ENCODE measurements at places on chromosomes 6 and 20. TPM values are rescaled to one million over a fixed set of nuclear protein-coding genes. Genes with fewer than 3 reads are reported as not detected.

DNA sequence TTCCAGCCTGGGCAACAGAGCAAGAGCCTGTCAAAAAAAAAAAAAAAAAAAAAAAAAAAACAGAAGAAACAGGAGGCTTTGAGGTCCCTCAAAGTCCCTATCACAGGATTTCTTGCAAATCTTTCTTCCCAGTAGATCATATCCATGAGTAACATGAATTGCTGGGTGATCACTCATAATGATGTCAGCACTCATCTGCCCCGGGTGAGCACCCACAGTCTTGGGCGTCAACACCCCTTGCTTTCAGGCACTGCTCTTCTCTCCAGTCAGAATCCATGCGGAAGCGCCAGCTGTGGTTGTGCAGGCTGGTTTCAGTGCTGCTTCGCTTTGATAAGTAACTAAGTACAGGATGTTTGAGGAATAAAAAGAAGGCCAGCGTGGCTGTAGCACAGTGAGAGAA, 40.2 kb upstream of the INSM1 start:
- no peaks in the 10 kb centered on the region for H3K36me3 ChIP-seq
- H3K27me3 ChIP-seq, result no peaks in the 10 kb centered on the region
- DNase-seq, result no peak
- no peaks in the 10 kb centered on the region for H3K4me1 ChIP-seq

GRCh38 chr6:119224095-119224701, 125.4 kb downstream of the MAN1A1 start:
- no peaks in the 10 kb centered on the region for H3K27me3 ChIP-seq
- H3K36me3 ChIP-seq, result no peaks in the 10 kb centered on the region
- no peak for DNase-seq

GRCh38 chr6:40713002-40713719, 126.0 kb upstream of the LRFN2 start:
- H3K27me3 ChIP-seq, result no peaks in the 10 kb centered on the region
- H3K4me1 ChIP-seq, result no peaks in the 10 kb centered on the region
- no peak overlapping the region for H3K4me3 ChIP-seq
- no peaks in the 10 kb centered on the region for H3K36me3 ChIP-seq

- DNase-seq, result peak; percentile 72
- H3K27ac ChIP-seq, result no peak overlapping the region
- H3K4me1 ChIP-seq, result peaks cover 29% of the 10 kb centered on the region
- no peaks in the 10 kb centered on the region for H3K27me3 ChIP-seq
- no peak overlapping the region for H3K4me3 ChIP-seq
- H3K36me3 ChIP-seq, result peaks cover 24% of the 10 kb centered on the region
Measured at GRCh38 chr20:17654649-17655285, 27.3 kb downstream of the RRBP1 start.

DNA sequence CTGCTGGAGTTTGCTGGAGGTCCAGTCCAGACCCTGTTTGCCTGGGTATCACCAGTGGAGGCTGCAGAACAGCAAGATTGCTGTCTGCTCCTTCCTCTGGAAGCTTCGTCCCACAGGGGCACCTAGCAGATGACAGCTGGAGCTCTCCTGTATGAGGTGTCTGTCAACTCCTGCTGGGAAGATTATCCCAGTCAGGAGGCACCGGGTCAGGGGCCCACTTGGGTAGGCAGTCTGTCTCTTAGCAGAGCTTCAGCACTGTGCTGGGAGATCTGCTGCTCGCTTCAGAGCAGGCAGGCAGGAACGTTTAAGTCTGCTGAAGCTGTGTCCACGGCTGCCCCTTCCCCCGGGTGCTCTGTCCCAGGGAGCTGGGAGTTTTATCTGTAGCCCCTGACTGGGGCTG, 96.8 kb upstream of the SLC35F1 start:
- H3K27ac ChIP-seq, result no peak overlapping the region
- H3K36me3 ChIP-seq, result no peaks in the 10 kb centered on the region
- no peaks in the 10 kb centered on the region for H3K27me3 ChIP-seq

- no peak overlapping the region for H3K27ac ChIP-seq
- no peak overlapping the region for H3K4me3 ChIP-seq
- H3K36me3 ChIP-seq, result no peaks in the 10 kb centered on the region
- no peak for DNase-seq
Measured at GRCh38 chr20:11447371-11448100, 470.2 kb upstream of the BTBD3 start.

DNA sequence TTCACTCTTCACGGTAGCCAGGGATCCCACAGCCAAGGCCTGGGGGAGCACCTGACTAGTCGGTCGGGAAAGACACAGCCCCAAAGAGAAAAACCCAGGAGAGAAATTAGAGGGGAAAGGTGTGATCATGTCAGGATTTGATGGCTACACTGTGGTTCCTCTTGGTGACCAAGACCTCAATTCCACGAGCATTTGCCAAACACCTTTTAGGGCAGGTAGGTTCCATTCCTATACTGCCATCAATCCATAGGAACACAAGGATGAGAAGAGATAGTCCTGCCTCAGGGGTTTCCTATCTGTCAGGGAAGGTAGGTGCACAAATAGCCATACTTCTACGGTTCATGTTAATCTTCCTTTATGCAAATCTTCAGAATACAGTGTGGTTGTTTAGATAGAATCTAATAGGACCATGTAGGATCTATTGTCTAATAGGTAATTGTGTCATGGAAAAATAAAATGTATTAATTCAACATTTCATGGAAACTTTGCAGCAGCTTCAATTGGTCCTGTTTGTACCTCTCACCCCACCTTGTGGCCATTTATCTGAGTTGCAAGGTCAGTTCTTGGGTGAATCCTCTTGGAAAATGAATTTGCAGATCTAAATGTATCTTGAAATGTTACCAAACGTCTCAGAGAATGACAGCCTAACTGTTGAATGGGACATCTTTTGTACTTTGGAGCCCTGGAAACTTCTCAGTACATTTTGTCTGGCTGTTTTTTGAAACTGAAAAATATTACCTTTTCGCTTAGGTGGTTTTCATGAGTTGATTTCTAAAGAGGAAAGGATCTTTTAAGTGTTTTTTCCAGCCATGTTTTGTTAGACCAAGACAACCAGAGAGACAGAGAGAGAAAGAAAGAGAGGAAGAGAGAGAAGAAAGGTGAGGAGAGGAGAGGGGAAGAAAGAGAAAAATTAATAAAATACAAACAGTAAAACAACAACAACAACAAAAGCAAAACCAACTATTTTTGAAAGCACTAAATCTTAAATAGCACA, 33.7 kb upstream of the IYD start:
- H3K27ac ChIP-seq, result no peak overlapping the region
- H3K36me3 ChIP-seq, result no peaks in the 10 kb centered on the region
- no peaks in the 10 kb centered on the region for H3K27me3 ChIP-seq
- DNase-seq, result no peak

DNA sequence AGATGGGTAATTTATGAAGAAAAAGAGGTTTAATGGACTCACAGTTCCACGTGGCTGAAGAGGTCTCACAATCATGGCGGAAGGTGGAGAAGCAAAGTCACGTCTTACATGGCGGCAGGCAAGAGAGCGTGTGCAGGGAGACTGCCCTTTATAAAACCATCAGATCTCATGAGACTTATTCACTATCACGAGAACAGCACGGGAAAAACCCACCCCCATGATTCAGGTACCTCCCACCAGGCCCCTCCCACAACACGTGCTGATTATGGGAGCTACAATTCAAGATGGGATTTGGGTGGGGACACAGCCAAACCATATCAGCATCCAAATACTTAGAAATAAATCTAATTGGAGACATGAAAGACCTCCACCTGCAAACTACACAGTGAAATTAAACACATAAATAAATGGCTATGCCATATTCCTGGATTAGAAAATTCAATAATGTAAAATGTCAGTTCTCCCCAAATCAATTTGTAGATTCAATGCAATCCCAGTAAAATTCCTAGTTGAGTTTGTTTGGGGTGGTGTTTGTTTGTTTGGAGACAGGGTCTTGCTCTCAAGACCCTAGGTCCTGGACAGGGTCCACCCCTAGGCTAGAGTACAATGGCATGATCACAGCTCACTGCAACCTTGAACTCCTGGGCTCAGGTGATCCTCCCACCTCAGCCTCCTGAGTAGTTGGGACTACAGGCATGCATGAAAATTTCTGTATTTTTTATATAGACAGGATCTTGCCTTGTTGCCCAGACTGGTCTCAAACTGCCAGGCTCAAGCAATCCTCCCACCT, 101.6 kb downstream of the TAF4 start:
- peaks cover 36% of the 10 kb centered on the region for H3K27me3 ChIP-seq
- H3K4me3 ChIP-seq, result no peak overlapping the region
- DNase-seq, result no peak

GRCh38 chr6:51090343-51090742, 271.7 kb downstream of the TFAP2B start:
- H3K4me3 ChIP-seq, result no peak overlapping the region
- no peaks in the 10 kb centered on the region for H3K4me1 ChIP-seq
- no peaks in the 10 kb centered on the region for H3K27me3 ChIP-seq
- no peak for DNase-seq
- no peaks in the 10 kb centered on the region for H3K36me3 ChIP-seq

DNA sequence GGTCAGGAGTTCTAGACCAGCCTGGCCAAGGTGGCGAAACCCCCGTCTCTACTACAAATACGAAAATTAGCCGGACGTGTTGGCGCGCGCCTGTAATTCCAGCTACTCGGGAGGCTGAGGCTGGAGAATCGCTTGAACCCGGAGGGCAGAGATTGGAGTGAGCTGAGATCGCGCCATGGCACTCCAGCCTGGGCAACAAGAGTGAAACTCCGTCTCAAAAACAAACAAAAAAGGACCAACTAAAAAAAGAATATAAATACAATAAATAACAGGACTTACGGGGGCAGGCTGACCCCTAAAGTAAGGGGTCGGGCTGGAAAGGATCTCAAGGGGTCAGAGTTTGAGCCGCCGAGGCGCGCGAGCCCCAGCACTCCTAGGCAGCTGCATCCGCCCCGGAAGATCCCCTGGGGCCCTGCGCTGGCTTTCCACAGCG, 509 bp upstream of the TPD52L2 start:
- peak overlapping the region; percentile 99 for H3K27ac ChIP-seq
- no peak for DNase-seq
- peaks cover 31% of the 10 kb centered on the region for H3K36me3 ChIP-seq

DNA sequence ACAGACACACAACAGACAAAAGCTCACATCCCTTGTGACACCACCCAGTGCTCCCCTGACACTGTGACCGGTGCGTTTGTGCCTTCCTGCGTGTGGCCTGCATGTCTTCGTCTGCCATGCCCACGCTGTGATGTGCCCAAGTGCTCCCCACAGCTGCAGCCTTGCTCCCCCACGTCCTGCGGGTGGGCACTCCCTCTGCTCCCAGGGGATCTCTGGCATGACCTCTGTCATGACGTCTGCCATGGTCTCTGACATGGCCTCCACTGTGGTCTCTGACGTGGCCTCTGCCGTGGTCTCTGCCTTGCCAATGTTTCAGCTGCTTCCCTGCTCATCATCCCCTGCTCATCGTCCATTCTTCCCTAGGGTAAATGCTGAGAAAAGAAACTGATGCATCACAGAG, 200.9 kb downstream of the DLL1 start:
- H3K4me3 ChIP-seq, result no peak overlapping the region
- no peaks in the 10 kb centered on the region for H3K4me1 ChIP-seq
- DNase-seq, result peak; percentile 44
- no peaks in the 10 kb centered on the region for H3K27me3 ChIP-seq
- no peak overlapping the region for H3K27ac ChIP-seq

DNA sequence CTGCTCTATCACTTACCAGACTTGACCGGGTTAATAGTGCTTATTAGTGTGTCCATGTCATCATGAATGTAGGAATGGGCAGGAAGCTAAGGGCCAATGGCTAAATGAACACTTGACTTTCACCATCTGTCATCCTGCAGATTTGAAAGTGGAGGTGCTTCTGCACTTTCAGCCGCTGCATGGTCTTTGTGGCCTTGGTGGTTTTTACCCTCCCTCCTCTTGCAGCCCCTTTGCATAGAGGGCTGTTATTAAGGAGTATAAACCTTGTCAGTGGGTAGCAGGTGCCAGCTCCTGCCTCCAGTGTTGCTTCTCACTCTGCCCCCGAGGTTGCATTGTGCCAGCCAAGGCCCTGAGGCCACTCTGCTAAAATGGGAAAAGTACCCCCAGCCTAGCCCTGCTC, 122.2 kb upstream of the TNFAIP3 start:
- H3K27me3 ChIP-seq, result no peaks in the 10 kb centered on the region
- no peak overlapping the region for H3K4me3 ChIP-seq
- no peak overlapping the region for H3K27ac ChIP-seq
- DNase-seq, result no peak
- no peaks in the 10 kb centered on the region for H3K36me3 ChIP-seq

- H3K36me3 ChIP-seq, result no peaks in the 10 kb centered on the region
- H3K4me3 ChIP-seq, result no peak overlapping the region
- DNase-seq, result no peak
- peaks cover 15% of the 10 kb centered on the region for H3K4me1 ChIP-seq
Measured at GRCh38 chr6:10520468-10520867, 683 bp upstream of the GCNT2 start.

- peak overlapping the region; percentile 98 for H3K4me3 ChIP-seq
- DNase-seq, result no peak
- H3K36me3 ChIP-seq, result no peaks in the 10 kb centered on the region
- no peaks in the 10 kb centered on the region for H3K27me3 ChIP-seq
Measured at GRCh38 chr20:460707-461106, 1.6 kb downstream of the TBC1D20 start.

GRCh38 chr6:156395276-156395675, 381.9 kb upstream of the ARID1B start:
- peak overlapping the region; percentile 79 for H3K27ac ChIP-seq
- no peak overlapping the region for H3K4me3 ChIP-seq
- no peak for DNase-seq
- H3K36me3 ChIP-seq, result no peaks in the 10 kb centered on the region
- no peaks in the 10 kb centered on the region for H3K27me3 ChIP-seq
- H3K4me1 ChIP-seq, result peaks cover 40% of the 10 kb centered on the region

- peaks cover 43% of the 10 kb centered on the region for H3K4me1 ChIP-seq
- H3K36me3 ChIP-seq, result no peaks in the 10 kb centered on the region
- no peak for DNase-seq
- H3K27me3 ChIP-seq, result peaks cover 83% of the 10 kb centered on the region
- H3K27ac ChIP-seq, result no peak overlapping the region
Measured at GRCh38 chr6:127518191-127518709, 885 bp downstream of the MTCL3 start.

The TSBP1 gene
- total RNA-seq, result not detected

The IMPG1 gene
- not detected for total RNA-seq

The CHD6 gene
- total RNA-seq, result 29.6 TPM

The KCNK16 gene
- not detected for total RNA-seq

The AGER gene
- 4.8 TPM for total RNA-seq

The NOX3 gene
- not detected for total RNA-seq

The OR2J3 gene
- not detected for total RNA-seq

The C6orf141 gene
- total RNA-seq, result 49.7 TPM

The ARG1 gene
- total RNA-seq, result 80.7 TPM

The ZSCAN16 gene
- total RNA-seq, result 7.6 TPM

The GABRR2 gene
- total RNA-seq, result not detected
